ENCODE measurements at places on chromosomes 11 and 22.

- no peak for DNase-seq
These were observed 10.0 kb upstream of the PKNOX2 start for GRCh38 chr11:125154378-125155099.

GRCh38 chr11:130781931-130782330 is 134.3 kb downstream of the SNX19 start:
- no peak for DNase-seq

DNA sequence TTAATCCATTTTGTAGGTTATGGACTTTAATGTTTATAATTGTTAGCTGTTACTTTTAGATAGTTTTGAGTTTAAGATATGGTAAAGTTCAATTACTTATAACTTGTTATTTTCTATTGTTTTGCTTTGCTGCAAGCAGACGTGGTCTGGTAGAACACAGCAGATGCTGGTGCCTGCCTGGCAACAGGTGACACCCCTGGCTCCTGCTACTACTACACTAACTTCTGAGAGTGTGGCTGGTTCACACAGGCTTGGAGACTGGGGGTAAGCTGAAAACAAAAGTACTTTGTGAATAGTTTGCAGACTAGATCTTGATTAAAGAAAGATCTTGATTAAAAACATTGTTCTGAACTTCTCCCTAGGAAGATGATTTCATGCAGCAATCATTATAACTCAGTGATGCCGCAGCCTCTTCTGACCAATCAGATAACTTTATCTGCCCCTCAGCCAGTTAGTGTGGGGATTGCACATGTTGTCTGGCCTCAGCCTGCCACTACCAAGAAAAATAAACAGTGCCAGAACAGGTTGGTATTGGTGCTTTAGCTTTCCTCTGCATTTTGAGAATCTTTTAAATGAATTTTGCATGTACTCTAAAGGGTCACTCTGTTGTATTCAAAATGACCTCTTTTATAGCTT is 90.4 kb downstream of the HIPK3 start:
- DNase-seq, result no peak

DNA sequence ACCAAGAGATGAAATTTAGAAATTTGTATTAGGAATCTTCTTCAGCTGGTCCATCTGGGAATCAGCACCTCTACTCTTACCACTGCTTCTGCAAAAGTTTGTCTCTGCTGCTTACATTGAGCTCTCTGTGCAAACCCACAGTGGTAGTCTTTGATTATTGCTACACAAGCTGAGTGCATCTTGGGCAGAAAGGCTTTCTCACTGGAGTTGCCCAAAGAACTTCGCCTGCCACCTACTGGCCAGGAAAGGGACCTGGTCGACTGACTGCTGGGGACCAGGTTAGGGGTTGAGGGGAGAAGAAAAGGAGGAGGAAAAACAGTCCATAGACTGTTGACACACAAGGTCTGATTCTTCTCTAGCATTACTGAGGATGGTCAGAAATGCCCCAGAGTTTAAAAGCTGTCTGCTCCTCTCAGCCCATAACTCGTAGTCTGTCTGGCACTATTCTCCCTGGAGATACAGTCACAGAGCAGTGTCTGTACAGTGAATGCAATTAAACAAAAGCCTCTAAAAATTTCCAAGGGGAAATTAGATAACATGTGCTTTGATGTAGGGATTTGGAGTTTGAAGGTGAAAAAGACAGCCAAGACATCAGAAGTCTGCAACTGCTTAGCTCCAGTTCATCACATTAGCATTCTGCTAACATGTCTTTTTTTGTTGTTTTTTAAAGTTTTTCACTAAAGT is 215.0 kb upstream of the CTSC start:
- no peak for DNase-seq

DNA sequence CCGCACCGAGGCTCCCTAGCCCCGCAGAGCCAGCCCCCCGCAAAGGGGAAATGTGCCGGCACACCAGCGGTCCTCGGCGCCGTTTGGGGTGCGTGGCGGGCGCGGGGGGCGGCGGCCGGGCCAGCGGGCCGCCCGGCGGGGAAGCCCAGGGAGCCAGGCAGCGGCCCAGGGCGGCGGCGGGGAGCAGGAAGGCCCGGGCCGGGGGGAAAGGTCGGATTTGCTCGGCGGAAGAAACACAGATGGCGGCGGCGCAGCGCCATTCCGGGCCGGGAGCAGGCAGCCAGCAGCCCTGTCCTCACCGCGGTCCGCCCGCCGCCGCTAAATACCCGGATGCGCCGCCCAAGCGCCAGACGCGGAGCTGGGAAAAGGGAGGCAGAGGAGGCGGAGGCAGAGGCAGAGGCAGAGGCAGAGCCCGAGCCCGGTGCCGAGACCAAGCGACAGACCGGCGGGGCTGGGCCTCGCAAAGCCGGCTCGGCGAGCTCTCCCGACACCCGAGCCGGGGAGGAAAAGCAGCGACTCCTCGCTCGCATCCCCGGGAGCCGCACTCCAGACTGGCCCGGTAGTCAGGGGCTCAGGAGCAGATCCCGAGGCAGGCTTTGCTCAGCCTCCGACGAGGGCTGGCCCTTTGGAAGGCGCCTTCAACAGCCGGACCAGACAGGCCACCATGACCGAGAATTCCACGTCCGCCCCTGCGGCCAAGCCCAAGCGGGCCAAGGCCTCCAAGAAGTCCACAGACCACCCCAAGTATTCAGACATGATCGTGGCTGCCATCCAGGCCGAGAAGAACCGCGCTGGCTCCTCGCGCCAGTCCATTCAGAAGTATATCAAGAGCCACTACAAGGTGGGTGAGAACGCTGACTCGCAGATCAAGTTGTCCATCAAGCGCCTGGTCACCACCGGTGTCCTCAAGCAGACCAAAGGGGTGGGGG is 2.6 kb upstream of the GCAT start:
- no peak for DNase-seq

- no peak for DNase-seq
These were observed 227.8 kb downstream of the DCDC1 start for GRCh38 chr11:31141789-31142188.

DNA sequence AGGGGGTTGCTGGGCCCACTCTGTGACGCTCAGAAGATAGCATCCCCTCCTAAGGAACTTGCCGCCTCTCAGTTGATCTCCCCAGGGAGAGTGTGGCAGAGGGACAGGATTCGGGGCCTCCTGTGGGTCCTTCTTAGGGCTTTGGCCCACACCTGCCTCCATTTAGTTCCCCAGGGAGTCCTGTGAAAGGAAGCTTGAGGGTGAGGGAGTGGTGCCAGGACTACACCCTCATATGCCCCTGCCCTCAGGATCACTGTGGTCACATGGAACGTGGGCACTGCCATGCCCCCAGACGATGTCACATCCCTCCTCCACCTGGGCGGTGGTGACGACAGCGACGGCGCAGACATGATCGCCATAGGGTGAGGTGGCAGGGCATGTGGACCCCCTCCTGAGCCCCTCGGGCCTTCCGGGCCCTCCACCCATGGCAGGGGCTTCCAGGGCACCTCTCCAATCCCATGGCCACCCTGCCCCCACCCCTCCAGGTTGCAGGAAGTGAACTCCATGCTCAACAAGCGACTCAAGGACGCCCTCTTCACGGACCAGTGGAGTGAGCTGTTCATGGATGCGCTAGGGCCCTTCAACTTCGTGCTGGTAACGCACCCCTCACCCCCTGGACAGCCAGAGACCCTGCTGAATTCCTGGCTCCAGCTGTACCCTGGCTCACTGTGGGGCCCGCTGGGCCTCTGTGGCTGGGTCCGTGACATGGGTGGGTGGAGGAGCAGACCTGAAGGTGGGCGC is 3.5 kb downstream of the INPP5J start:
- DNase-seq, result no peak

GRCh38 chr22:44710474-44711240 is 8.7 kb downstream of the PRR5 start:
- no peak for DNase-seq

- no peak for DNase-seq
These were observed 9.3 kb upstream of the TH start for GRCh38 chr11:2180789-2181370.

GRCh38 chr11:86490582-86490981 is 115.9 kb downstream of the CCDC81 start:
- no peak for DNase-seq

- no peak for DNase-seq
These were observed 5.6 kb downstream of the DDX6 start for GRCh38 chr11:118785362-118785761.

GRCh38 chr11:116387641-116388040 is 385.1 kb downstream of the BUD13 start:
- no peak for DNase-seq

DNA sequence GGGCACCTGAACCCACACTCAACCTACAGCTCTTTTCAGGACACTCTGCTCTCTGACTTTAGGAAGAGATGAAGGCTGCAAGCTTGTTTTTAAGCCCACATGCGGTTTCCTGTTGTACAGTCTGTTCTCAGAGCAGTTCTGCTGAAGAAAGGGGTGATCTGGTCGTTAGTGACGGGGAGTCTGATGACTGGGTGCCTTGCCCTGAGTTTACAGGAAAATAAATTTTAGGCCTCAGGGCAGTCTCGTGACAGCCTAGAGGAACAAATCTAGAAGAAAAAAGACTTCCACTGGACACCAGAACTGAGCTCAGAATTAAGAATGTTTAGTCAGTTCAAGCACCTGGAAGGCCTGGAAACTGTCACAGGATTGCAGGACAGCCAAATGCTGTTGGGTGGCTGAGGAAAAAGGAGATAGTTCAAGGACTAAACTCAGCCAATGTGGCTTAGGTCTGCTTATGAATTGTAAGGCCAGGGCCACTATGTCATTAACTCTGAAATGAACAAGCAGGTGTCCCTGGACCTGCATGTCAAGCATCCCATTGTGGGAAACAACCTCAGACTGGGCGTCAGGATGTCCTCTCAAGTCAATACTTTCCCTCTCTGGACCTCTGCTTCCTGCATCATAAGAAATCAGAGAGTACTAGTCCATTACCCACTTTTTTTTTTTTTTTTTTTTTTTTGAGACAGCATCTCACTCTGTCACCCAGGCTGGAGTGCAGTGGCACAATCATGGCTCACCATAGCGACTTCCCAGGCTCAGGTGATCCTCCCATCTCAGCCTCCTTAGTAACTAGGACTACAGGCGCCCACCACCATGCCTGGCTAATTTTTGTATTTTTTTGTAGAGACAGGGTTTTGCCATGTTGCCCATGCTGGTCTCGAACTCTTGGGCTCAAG is 5.7 kb downstream of the PIK3IP1 start:
- no peak for DNase-seq

Measured in SIG-M5 (cell line).